Naive B cell (primary cell): ENCODE measurements at places on chromosomes 3 and 15. TPM values are rescaled to one million over a fixed set of nuclear protein-coding genes. Genes with fewer than 3 reads are reported as not detected.

Gene ANKDD1A
- polyA plus RNA-seq = 1.3 TPM

Gene GPR87
- polyA plus RNA-seq = not detected

Gene SCG5
- polyA plus RNA-seq = not detected

Gene FYCO1
- polyA plus RNA-seq = 0.95 TPM

Gene MUC4
- polyA plus RNA-seq = 0.03 TPM

Gene P4HTM
- 13.7 TPM for polyA plus RNA-seq
